NCI-H187 (cell line): ENCODE measurements at places on chromosomes 4 and X.
A peak's percentile ranks its signal among the peaks of the same experiment; 100 is the strongest.

DNA sequence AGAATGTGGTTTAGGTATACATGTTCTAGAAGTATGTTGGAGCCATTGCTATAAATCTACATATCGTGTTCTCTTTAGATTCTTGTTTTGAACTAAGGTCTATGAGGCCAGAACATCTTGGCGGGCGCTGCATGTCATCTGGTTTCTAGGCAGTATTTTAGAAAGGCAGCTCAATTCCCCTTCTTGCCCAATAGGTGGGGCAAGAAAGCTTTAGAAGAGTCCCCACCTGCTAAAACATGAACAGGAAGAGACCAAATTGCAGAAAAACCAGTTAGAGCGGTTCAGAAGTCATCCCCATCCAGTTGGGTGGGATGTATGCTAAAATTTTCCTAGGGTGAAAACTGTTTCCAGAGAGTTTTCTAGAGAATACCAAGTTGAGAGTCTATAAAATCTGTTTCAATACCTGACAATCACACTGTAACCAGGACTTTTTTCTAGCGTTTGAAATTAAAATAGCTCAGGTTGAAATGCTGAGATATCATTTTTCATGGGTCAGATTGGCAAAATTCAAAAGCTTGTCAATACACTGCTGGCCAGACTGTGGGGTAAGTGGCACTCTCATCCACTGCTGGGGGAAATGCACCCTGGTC lies 17.5 kb upstream of the SH3KBP1 start:
- no peak for DNase-seq

- DNase-seq: peak; percentile 94
Observed at GRCh38 chr4:77104791-77105540, 29.2 kb upstream of the CCNI start.

GRCh38 chr4:38050560-38051350 lies 90.6 kb downstream of the PTTG2 start:
- no peak for DNase-seq

GRCh38 chr4:109816082-109816442 lies 500 bp downstream of the GAR1 start:
- no peak for DNase-seq

DNA sequence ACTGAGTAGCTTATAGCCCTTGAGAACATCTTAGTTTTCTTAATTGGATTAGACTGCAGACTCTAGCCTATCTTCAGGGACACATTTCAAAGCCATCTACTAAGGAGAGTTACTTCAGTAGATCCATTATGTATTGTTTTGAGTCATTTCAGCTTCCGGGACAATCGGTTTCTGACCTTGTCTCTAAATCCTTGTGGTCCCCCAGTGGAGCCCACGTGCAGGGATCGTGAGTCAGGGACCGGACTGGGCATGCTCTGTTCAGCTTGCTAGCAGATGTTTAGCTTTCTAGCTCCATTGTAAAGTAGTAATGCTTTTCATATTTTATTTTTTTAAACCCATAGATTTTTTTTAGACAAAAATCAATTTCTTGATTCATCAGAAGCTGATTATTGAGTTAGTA lies 211.9 kb upstream of the PRPS2 start:
- no peak for DNase-seq
